ENCODE measurements at places on chromosomes 5 and 9. TPM values are rescaled to one million over a fixed set of nuclear protein-coding genes. Genes with fewer than 3 reads are reported as not detected.

DNA sequence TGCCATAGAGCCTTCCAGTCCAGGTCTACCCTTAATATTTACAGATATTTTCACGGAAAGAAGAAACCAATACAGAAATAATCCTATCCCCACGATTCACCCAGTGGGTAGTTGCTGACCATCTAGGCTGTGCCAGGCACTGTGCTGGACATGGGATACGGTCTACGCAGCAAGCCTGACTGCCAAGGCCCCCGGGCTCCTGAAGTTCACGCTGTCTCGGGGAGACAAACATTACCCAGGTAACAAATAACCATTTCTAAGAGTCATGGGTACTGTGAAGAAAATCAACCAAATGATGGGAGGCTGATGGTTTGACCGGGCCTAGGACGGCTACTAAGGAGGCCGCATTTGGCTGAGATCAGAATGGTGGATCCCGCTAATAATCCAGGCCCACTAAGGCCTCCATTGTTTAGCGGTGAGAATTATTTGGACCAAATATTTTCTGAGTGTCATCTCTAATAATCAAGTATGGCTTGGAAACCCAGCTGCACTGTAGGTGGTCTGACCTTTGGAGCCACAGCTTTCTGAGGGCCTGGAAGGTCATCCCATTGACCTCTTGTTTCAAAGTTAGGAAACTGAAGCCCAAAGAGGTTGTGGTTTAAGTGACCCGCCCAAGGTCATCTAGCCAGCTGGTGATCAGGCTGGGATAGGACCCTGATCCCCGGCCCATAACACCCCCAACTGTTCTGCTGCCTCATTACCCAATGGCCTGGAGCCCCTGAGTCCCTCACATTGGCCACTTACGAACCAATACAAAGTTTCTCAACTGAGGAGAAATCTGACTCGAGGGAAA is 82.4 kb downstream of the AK8 start:
- no peak overlapping the region for H3K4me3 ChIP-seq
- peaks cover 6% of the 10 kb centered on the region for H3K4me1 ChIP-seq
- H3K36me3 ChIP-seq = no peaks in the 10 kb centered on the region
- no peak for DNase-seq
- no peaks in the 10 kb centered on the region for H3K27me3 ChIP-seq

- DNase-seq = no peak
- H3K27ac ChIP-seq = no peak overlapping the region
- H3K27me3 ChIP-seq = no peaks in the 10 kb centered on the region
- H3K4me3 ChIP-seq = no peak overlapping the region
These were observed 22.7 kb downstream of the TRIM36 start for GRCh38 chr5:115147052-115147451.

DNA sequence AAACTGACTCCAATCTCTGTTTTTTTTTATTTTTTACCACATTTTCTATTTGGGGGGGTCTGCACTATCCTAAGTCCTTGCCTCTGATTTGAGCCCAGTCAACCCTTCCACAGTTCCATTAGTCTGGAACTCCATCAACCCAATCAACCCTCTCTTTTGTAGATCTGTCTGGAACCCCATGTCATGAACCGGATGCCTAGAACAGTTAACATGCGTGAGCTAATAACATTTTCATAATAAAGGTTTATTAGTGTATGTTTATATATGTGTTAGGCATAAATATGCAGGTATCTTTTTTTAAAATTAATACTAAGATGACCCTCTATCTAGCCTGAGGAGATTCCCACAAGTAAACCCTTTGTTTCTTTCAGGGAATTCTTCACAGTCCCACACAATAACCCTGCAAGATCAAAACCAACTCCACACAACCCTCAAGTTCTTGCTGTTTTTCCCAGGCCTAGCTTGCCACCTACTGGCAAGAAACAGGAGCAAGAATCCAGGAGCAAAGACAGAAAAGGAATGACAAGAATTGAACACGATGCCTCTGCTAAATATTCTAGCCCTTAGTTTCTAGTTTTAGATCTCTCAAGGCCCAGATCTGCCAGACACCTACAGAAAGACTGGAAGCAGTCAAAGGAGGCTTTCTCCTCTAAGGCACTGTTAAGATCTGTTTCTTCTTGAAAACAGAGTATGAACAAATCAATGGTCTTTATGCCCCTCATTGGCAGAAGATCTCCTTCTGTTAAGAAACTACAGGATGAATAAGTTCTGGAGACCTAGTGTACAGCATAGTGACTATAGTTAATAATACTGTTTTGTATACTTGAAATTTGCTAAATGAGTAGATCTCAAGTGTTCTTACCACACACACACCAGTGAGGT is 100.4 kb downstream of the TRIM36 start:
- no peaks in the 10 kb centered on the region for H3K4me1 ChIP-seq
- H3K36me3 ChIP-seq = no peaks in the 10 kb centered on the region
- no peak overlapping the region for H3K27ac ChIP-seq
- DNase-seq = no peak

- peaks cover 6% of the 10 kb centered on the region for H3K4me1 ChIP-seq
- no peaks in the 10 kb centered on the region for H3K27me3 ChIP-seq
- H3K4me3 ChIP-seq = no peak overlapping the region
- H3K27ac ChIP-seq = no peak overlapping the region
- no peak for DNase-seq
These were observed 46.7 kb downstream of the MYO10 start for GRCh38 chr5:16889203-16889971.

DNA sequence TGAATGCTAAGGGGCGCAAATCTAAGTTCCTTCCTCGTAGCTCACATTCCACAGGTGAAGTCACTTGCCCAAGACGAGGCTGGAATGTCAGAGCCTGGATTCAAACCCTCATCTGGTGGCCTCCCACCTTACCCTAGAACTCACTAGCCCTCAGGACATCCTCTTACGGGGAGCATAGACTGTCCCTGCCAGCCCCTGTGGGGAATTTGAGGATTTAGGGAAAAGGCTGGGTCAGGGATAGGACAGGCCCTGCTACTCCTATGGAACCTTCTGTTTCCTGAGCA is 45.0 kb downstream of the IRF1 start:
- DNase-seq = no peak
- H3K4me3 ChIP-seq = no peak overlapping the region
- H3K4me1 ChIP-seq = peaks cover 79% of the 10 kb centered on the region
- no peaks in the 10 kb centered on the region for H3K27me3 ChIP-seq
- peak overlapping the region; percentile 72 for H3K27ac ChIP-seq

Gene SAPCD2
- total RNA-seq = 21.2 TPM

Gene THBS4
- total RNA-seq = 1.7 TPM

Gene ELAVL2
- 0.29 TPM for total RNA-seq

All from esophagus squamous epithelium (tissue), 5 donors.